Stimulated activated naive CD8-positive, alpha-beta T cell treated with anti-CD3 and anti-CD28 coated beads, Interleukin-15, Interleukin-2, amounts not matched to agents 100 U/mL and 50 U/mL, for 24 hours (primary cell): ENCODE measurements at places on chromosomes 4 and X.

DNA sequence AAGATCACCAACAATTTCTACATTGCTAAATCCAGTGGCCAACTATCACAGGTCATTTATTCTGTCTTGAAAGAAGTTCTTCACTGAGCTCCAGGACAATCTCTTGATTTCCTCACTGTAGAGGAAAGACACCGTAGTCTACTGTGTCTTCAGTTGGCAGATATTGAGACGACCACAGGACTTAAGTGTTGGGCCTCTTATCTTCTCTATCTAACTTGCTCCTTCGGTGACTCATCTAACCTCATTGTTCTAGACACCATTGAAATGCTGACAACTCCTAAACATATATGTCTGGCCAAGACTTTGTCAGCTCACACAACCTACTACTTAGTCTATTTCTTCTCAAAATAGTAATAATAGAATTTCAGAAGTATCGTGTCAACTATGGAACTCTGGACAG lies 425.8 kb downstream of the ARAP2 start:
- no peak for DNase-seq

DNA sequence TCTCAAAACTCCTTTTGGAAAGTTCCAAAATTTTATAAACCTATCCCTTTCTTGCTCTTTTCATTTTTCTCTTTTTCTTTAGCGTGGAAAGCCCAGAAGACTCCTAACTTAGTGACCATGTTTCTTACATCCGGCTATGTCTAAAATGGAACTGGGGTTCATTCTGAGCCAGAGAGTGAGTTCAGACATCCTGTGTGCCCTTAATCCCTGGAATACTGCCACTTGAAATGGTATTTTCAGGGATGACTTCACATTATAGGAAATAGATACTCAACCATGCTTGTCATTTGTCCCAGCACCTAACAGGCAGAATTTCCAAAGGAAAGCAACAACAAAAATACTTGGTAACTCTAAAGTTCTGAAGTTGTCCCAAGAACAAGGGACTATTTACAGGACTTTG lies 379.6 kb downstream of the ARHGAP24 start:
- no peak for DNase-seq

DNA sequence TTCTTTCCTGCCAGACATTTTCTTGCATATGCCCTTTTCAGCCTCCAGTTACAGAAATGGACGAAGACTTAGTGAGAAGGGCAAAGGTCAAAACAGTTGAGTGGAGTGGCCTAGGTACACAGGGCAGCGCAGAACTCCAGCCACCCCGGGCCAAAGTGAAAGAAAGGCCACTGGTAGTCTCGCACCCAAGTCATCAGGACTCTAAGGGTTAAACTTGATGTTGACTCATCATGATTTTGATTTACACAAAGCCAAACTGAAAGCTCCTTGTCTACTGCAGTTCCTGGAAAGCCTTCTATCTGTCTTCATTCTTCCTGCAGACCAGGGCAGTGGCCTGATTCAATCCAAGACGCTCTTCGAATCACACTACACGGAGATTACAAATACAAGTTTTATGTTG lies 2.6 kb upstream of the IL13RA1 start:
- no peak for DNase-seq

DNA sequence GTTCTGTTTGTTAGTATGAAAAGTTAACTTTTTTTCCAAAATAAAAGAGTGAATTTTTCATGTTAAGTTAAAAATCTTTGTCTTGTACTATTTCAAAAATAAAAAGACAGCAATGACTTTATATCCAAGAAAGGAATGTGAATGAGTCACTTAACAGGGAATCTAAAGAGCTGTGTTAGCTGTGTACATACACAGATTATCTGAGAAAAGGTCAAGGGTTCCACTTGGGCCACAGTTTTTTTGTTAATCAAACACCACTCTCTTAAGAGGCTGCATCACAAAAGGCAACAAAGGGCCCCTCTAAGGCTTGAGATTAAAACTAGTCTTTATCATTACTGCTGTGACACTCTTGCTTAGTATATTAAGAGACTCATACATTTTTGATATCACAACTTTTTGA lies 82.1 kb downstream of the FIP1L1 start:
- no peak for DNase-seq

DNA sequence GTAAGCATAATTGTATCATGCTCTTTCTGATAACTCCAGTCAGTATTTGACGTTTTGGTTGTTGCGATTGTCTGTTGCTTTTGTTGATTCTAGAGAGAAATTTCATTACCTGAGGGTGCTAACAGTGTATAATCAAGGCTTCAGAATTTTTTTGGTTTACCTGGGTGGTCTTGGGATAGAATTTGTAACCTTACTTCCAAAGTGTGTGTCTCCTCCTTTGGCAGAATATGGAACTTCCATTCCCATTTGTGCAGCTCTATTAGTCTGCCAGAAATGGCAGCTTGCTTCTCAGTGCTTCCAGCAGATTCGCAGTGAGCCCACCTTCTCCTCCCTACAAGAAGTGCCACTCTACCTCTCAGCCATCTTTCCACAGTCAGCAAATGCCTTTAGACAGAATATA lies 5.3 kb downstream of the COPS4 start:
- no peak for DNase-seq

DNA sequence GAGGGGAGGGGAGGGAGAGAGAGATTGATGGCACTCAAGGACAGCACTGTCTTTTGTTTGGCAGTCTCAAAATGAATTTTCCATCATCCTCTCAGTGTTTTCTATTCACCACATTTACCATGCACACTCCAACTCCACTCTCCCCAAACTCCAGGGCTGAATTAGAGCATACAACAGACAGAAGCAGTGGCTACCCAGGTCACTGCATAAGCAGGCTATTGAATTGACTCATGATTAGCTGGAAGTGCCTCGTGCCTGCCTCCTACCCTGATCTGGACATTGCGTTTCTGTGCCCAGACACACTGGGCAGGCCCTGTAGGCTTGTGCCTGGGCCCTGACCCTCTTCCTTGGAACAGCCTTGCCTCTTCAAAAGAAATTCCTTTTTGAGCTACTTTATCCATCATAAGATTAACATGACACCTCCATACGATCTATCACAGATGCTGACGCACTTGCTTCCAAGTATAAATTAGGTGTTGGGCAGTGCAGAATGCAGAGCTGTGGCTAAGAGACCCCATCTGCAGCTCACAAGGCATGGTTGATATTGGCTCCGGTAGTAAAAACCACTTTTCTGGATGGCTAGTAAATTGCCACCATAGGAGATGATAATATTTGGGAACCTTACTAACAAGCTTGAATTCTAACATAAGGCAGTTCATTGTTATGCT lies 752.9 kb downstream of the RPA4 start:
- no peak for DNase-seq

DNA sequence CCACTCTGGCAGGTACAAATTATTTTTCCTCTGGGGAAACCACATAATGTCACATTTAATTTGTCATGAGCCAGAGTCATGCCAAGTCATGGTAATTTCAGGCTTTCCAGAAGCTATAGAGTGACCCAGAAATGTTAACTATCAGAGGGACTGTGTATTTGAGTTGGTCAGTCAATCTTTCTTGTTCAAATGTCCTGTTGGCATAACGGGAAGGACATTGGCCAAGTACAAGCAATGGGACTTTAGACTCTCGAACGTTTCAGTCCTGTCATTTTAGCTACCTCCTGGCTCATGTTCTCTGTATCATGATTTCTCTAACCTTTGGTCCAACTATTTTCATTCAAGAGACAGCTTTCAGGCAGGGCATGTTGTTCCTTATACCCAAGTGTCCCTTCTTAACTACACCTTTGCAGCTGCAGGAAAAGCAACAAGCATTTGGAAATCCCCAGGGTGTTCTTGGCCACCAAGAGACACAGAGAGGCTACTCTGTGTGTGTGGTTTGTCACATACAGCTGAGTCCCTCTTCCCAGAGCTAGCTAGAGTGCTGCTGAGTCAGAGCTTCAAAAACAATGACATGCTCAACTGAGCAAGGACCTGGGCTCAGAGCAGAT lies 142.6 kb downstream of the EGF start:
- DNase-seq, result no peak

DNA sequence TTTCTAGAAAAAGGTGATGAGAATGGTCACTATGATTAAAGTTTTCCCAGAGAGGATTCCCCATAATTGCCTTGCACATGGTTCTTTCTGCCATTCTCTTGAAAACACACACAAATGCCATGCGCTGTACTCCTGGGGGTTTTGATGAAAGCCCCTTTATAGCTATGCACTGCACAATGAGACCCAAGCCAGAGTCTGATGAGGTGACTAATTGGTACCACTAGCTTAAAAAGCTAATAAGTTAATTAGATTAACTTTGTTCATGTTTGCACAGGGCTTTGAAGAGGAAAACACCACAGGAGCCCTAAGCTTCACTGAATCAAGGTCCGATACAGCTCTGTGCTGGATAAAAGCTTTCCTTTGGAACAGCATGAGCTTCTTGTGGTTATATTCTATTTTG lies 132.2 kb downstream of the NKX6-1 start:
- DNase-seq, result no peak

DNA sequence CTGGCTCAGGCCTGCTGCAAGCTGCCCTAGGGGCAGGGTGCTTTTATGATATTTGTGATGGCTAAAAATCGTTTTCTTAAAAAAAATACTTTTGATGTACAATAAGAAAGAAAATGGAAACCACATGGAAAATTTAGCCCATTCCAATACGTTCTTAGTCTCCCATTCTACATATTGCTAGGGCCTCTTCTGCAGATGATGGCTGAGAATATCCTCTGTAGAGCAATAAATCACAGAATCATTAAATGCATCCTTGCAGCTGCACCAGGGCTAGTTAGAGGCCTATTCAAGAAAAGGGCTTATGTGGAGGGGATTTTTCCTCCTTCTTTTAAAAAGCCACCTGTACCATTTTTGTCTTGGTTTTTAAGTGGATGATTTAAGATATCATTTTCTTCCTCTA lies 97.6 kb upstream of the C1GALT1C1 start:
- no peak for DNase-seq

GRCh38 chr4:65392488-65392887 lies 277.8 kb downstream of the EPHA5 start:
- DNase-seq, result no peak

- no peak for DNase-seq
These were observed 59.4 kb upstream of the GRPR start for GRCh38 chrX:16063921-16064320.

DNA sequence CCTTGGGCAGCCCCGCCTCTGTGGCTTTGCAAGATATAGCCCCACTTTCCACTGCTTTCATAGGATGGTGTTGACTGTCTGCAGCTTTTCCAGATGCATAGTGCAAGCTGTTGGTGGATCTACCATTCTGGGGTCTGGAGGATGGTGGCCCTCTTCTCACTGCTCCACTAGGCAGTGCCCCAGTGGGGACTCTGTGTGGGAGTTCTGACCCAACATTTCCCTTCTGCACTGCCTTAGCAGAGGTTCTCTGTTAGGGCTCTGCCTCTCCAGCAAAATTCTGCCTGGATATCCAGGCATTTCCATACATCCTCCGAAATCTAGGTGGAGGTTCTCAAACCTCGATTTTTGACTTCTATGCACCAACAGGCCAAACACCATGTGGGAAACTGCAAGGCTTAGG lies 153.7 kb downstream of the TBCK start:
- no peak for DNase-seq

DNA sequence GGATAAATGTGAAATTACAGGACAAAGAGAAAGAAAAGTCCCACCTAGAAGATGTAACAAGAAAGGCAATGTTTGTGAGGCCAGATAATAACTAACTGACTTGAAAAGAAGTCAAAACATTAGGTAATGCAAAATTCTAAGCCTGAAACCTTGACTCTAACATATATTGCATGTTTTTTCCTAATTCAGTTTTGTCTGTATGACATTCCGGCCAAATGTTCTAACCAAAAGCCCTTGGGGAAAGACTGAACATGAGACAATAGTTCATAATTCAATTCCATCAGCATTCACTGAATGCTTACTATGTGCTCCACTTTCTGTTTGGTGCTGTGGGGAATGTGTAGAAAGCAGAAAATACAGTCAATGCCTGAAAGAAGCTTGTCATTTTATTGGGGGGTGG lies 84.8 kb upstream of the PLAC1 start:
- DNase-seq, result no peak

DNA sequence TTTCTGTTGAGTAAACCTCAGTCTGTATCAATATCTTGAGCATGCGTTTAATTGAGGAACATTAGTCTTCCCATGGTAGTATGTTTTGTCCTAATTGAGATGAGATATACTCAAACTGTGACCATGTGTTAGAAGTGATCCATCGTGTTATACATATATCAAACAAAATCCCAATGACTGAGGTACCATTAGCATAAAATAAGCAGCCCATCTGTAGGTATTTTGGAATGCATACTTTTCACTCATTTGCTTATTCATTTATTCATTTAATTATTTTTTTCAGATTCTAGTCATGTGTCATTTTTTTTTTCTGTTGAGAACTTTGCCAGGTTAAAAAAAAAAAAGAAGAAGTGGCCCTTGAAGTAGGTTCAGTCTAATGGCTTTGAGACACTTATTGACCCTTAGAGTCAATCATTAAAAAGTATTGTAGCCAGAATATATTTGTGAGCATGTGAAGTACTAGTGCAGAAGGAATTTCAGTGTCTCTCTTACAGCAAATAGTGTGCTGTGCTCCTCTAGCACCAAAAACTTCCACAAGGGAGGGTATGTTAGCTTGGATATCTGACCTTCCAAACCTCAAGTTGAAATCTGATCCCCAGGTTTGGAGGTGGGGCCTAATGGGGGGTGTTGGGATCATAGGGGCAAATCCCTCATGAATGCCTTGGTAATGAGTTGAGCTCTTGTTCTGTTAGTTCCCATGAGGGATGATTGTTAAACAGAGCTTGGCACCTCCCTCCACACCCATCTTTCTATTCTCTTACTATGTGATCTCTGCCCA lies 130.8 kb upstream of the NPY2R start:
- no peak for DNase-seq

DNA sequence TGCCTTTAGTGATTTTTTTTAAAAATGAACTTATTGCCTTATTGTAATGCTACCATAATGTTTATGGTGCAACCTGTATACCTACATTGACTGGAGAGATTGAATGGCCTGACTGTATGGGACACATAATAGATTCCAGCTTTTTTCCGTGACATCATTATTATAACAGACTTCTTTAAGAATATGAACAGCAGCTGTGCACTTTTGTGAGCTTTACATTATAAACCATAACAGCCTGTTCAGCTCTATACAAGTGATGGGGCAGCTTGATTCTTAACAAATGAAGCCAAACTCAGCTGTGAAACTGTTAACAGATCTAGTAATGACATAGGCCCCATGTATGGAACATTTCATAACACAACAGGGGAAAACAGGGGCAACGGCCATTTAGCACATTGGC lies 187.0 kb downstream of the BMPR1B start:
- no peak for DNase-seq

DNA sequence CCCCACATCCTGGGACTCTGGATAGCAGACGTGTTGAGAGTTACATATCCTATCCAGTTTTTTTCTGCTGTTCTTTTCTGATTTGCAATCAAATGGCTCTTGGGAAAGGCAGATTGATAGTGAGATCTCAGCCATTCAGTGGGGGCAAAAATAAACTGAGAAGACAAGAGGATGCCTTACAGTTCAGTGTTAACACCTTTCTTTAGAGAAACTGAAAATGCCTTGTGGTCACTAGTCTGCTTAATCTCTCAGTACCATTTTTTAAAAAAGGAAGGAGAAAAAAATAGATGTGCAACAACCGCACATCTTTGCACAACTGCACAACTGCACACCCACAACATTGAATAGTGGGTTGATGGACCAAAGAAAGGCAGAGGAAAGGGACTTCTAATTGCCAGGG lies 109.3 kb downstream of the ARHGEF9 start:
- no peak for DNase-seq
